NCI-H748 treated with DMSO at 0.1 percent for 48 hours (cell line): ENCODE measurements at places on chromosomes 13 and 19.
A peak's percentile ranks its signal among the peaks of the same experiment; 100 is the strongest.

DNA sequence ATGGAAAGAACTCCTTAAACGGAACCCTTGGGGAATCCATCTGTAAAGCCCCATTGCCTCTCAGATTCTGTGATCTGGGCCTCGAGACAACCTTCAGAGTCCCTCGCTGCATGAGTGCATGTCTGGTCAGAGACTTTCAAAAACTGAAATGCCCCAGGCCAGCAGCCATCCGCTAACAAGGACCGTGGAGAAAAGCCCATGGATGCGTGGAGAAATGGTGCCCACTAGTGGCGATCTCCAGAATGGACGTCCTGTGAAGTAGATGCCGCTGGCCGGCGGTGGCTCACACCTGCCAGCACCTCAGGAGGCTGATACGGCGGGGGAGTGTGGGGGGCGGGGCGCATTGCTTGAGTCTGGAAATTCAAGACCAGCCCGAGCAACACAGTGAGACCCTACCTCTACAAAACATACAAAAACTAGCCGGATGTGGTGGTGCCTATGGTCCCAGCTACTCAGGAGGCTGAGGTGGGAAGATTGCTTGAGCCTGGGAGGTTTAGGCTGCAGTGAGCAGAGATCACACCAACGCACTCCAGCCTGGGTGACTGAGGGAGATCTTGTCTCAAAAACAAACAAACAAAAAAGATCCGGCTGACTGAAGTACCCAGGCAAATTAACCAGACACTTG, 7.9 kb upstream of the CDC16 start:
- peak; percentile 81 for DNase-seq

GRCh38 chr13:110971486-110971885, 56.6 kb upstream of the ANKRD10 start:
- no peak for DNase-seq

DNA sequence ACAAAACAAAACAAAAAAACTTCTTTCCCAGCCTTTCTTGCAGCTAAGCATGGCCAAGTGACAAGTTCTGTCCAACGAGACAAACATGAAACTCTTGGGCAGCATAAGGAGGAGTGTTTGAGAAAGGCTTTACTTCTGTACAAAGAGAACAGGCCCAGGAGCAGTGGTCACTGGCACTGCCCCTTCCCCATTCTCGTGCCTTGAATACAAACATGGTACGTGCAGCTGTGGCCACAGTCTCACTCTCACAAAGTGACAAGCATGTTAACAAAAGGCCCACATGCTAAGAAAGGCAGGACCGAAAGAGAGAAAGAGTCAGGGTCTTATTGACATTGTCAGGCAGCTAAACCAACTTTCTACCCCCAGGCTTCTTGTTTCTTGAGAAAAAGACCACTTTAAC, 19.8 kb upstream of the SLC25A30 start:
- no peak for DNase-seq

GRCh38 chr13:81916461-81916860, 1575.5 kb upstream of the SPRY2 start:
- no peak for DNase-seq

GRCh38 chr13:100209857-100210825, 121.2 kb downstream of the PCCA start:
- DNase-seq: no peak

- DNase-seq: no peak
Measured at GRCh38 chr19:20612711-20613316, 47.2 kb upstream of the ZNF737 start.

DNA sequence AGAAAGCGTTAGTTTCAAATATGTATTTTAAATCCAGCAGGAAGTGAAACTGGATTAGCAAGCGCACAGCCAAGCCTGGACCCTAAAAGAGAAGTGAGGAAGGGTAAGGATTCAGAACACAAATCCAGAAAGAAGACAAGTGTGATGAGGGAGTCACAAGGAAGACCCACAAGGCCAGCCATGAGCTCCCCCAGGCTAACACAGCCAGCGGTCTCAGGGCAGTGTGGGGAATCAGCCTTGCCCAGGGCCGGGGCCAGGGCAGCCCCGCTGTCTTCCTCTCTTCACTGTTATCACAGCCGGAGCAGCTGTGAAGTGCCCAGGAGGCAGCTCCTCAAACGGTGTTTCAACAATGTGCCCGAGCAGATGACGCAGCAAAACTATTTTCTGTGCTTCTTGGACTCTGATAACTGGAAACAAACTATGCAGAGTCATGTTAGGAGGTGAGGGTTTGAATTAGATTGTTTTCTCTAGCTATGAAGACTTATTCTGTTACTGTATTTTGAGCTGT, 12.2 kb upstream of the CDC16 start:
- DNase-seq: no peak

DNA sequence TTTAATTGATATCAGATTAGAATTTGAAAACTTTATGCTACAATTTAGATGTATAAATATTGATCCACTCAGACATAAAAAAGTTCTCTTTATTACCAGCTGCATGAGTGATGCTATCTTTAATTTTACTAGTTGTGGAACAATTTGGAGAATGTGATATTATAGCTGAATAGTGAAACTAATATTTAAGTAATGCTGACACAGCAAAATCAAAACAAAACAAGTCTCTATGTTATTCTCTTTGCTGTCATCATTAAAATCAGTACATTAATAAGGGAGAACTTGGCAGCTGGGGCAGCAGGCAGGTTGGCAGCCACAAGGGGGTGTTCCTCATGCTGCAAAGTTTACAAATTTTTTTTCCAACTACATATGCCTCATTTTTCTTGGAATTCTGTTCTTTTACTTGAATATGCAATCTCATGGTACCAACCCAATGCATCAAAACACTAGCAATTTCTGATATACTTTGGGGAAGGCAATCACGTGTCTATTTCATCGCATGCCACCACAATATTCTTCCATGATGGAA, 585.3 kb downstream of the FGF9 start:
- DNase-seq: no peak

- no peak for DNase-seq
Measured at GRCh38 chr13:111359930-111360329, 39.5 kb downstream of the TEX29 start.

DNA sequence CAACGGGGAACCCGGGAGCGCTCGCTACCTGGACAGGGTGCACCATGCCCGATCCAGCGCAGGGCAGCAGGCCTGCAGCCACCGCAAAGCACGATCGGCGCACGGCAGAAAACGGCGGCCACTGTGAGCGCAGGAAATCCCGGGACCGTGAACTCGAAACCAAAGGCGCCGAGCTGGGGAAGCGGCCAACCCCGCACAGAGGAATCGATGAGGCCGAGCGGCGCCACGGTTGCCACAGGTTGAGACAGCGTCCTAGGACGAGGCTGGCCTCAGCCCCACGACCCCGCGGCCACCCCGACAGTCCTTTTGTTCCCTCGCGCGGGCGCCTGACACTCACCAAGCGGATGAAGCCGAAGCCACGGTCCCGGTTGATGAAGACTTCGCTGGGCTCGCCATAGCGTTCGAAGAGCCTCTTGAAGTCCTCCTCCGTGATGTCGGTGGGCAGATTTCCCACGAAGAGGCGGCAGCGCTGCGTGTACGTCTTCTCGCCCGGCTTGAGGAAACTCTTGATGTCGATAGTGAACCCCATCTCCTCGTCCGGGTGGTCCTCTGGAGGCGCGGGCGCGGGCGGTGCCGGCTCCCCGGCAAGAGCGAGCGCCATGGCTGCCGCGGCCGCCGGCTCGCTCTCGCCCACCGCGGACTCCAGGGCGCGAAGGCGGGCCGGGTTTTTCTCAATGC, 557 bp downstream of the PSPC1 start:
- peak; percentile 74 for DNase-seq

DNA sequence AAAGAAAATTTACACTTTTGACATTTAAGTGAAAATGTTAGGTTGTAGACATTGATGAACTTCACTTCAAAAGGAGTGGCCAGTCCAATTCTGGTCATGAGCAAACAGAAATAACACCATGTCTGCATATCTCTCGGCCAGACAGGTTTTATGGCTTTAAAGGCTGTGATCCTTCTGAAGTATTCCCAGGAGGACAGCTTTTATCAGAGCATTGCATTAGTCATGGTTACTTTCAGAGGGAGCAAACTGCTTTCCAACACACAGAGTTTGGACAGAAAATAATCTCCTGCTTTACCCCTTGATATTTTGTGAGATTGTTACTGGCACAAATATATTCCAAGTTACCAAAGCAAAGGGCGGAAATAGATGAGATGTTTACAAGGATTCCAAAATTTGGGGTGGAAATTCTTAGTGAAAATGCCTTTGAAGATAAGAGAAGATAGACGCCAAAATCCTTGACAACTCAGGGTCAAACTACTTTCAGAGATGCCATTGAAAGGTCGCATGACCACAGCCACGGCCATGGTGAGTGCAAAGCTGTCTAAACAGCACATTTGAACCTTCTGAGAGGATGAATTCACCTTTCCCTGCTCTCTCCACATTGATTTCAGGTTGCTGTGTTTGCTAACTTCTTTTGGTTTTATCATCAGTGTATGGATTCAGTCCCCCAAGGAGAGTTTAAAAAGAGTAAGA, 584.5 kb upstream of the SGCG start:
- no peak for DNase-seq

GRCh38 chr13:30477346-30478195, 11.8 kb upstream of the HMGB1 start:
- no peak for DNase-seq

DNA sequence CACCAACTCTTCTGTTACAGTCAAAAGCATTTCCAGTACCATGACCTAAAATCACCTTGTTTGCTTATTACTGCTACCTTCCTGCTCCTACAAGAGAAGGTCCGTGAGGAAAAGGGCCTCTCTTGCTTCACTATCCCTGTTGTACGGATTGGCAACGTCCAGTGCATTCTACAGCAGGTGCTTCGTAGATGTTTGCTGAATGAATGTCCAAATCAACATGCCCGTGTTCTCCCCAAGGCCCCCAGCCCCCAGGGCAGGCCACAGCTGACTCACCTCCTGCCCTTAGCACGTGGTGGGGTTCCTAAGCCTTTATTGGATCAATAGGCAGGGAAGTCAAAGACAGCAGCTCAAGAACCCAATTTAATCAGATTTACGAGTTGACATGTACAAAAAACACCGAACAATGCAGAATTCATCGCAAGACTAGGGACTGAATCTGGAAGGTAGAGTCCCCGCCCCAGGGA, 5.5 kb upstream of the NAPA start:
- DNase-seq: no peak

DNA sequence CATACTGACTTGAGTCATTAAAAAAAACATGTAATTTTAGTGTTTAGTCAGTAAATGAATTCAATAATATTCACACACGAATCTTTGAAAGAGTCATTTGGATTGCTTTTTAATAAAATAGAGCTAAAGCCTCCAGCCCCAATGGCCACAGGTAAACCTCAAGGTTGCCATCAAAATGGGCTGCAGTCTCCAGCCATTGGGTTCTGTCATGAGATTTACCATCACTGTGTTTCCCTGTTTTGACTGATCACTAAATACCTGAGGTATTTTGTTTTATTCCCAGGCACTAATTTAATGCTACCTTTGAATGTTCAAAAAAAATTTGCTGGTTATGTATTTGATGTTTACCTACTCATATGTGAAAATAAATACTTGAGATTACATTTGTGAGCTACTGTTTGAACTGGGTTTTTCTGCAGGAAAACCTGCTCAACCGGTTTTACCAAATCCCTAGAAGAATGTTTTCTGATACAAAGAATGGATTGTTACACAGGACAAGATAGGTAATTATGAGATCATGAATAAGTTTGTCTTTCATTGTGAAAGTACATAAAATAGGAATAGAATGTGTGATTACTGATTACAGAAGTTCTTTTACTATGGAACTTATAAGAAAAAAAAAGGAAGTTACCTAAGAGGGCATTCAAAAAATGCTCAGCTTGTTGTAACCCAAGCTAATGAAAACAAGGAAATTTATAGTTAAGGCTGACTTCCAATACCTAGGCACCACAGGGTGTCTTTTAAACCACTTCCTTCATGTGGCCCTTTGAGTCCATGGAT, 391.3 kb downstream of the EFNB2 start:
- DNase-seq: peak; percentile 91

DNA sequence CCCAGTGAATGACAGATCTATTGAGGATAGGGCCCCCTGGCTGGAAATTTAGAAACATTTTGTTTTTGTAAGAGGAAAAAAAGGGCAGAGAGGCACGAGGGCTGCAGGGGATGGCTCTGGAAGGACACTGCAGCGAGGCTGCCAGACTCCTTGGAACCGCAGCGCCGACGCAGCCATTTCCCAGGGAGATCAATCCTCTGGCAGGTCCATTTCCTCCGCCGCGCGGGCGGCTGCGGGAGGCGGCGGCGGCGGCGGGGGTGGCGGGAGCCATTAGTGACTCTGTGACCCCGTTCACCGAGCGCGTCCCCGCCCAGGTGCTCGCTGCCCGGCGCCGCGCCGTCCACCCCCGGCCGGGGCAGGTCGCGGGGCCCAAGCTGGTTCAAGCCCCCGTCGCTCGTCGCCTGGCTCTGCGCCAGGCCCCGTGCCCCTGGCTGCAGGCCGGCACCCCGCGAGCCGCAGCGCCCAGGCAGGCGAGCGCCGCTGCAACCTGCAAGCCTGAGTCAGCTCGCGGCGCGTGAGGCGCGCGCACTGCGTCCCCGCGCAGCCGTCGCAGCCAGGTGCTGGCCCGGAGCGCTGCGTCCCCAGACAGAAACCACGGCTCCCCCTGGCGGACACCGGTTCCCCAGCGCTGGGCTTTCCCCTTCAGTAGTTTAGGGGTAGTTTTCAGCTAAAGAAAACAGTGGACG, 192.6 kb downstream of the KATNAL1 start:
- peak; percentile 97 for DNase-seq

GRCh38 chr13:20843166-20843565, 59.4 kb downstream of the XPO4 start:
- DNase-seq: no peak

GRCh38 chr13:63693696-63694095, 2278.0 kb upstream of the PCDH20 start:
- no peak for DNase-seq
